ENCODE measurements at places on chromosomes 3 and 15.

DNA sequence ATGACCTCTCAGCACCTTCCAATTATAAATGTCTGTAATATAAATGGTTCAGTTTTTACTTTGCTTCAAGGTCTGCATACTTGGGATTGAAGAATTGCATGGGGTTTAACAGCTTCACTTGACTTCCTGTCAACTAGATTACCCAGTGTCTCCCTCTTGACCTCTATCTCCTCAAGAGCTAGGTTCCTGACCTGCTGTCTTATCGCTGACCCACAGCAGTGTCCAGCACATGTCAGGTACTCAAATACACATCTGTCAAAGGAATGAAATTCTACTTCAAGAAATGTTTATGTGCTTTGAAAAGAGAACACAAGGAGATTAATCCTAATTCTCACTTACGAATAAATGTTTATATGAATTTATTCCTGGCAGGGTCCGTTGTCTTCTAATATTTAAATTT is 284.5 kb downstream of the SLC9A9 start:
- no peak for DNase-seq

GRCh38 chr3:192054881-192055280 is 593.9 kb downstream of the PYDC2 start:
- no peak for DNase-seq

DNA sequence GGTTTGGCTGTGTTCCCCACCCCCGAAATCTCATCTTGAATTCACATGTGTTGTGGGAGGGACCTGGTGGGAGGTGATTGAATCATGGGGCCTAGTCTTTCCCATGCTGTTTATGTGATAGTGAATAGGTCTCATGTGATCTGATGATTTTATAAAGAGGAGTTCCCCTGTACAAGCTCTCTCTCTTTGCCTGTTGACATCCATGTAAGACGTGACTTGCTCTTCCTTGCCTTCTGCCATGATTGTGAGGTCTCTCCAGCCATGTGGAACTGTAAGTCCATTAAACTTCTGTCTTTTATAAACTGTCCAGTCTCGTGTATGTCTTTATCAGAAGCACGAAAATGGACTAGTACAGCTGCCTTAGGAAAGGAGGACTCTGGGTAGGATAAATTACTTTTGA is 976.7 kb downstream of the MCTP2 start:
- no peak for DNase-seq

- no peak for DNase-seq
Measured at GRCh38 chr15:66099950-66100671, 153.4 kb downstream of the MEGF11 start.

Measured in NCI-H460 (cell line).